ENCODE measurements at places on chromosomes 5 and 9.

DNA sequence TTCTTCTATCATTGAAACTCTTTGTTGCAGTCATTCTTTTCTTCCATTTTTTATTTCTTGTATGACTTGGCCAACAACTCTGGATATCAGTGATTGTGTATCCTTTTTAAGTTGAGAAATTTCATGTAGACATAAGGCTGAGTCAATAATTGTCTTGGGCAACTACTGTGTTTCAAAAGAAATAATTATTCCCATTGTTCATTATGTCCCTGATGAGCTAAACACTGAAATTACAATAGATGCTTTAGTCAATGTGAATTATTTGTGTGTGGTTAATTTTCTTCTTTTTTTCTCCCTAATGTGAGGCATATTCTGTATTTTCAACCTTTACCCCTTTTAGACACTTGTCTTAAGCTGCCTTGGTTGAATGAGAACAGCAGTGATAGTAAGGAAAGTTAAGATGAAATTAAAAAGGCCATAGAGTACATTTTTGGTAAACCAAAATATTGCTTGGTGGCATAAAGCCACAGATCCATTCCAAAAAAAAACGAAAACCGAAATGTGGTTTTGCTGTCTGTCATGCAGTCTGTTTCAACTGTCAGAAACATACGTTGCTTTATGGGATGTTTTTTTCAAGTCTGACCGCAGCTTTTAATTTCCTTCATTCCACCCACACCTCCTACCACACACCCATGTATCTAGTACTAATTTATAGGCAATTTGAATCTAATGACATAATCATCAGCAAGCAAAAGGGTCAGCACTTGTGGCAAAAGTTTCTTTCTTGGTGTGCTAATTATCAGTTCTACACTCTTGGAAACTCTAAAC lies 21.1 kb downstream of the TLE4 start:
- peak; percentile 40 for DNase-seq

DNA sequence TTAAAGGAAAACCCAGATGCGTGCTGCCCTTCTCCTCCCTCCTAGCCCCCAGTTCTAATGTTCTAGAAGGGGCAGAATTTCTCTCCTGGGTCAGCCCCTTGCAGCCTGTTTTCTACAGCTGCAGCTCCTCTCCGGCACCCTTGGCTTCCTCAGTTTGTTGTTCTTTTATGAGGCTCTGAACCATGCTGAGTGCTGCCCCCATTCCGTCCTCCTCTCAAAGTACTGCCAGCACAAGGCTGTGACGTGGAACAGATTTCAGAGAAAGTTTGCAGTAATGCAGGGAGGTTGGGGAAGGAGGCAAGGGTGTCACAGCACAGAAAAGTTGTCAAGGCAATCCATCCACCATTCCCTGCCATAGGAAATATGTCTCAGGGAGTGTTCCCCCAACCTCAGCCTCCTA lies 63.3 kb downstream of the RGS3 start:
- no peak for DNase-seq

DNA sequence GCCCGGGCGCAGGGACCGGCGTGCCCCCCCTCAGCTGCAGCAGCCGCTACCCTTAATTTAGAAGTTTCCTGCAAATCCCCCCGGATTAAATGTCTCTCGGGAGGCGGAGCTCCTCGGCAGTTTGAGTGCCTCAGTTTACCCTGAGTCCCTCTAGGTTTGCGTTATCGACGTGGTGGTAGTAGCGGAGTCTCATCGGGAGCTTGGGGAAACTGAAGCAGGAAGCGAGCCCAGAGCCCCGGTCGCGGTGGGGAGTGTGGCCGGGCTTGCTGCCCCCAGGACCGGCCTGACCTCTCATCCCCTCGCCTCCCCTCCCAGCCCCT lies 529 bp upstream of the TPM2 start:
- DNase-seq: peak; percentile 71

GRCh38 chr5:119357808-119358529 lies 2.1 kb downstream of the TNFAIP8 start:
- no peak for DNase-seq

DNA sequence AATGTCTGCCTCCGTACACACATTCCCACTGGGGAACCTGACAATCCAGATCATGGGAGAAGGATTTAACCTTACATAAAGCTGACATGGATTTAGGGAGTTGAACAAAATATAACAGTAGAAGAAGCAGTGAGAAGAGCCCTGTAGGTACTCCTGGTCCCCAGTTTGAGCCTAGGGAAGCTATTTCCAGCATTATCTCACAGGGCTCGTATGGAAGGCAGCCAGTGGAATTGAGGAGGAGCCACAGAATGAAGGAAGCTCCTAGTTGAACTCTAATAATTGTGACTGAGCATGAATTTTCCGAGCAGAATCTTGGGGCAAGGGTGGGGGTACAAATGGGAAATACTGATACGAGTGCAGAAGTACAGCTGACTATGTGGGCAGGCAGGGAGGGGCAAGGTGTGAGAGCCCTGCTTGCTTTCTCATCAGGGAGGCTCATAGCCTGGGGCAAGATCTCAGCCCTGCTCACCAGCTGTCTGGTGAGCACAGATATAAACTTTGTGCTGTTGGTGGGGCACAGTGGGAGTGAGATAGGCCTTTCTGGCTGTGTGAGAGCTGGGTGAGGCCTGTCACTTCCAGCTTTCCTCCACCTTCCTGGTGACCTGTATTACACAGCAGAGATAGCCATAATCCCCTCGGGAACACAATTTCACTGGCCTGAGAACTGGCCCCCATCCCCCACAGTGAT lies 290.7 kb upstream of the IL12B start:
- no peak for DNase-seq

Data from amniotic epithelial cell (primary cell).